T-helper 9 cell (primary cell): ENCODE measurements at places on chromosomes 3 and 15.

DNA sequence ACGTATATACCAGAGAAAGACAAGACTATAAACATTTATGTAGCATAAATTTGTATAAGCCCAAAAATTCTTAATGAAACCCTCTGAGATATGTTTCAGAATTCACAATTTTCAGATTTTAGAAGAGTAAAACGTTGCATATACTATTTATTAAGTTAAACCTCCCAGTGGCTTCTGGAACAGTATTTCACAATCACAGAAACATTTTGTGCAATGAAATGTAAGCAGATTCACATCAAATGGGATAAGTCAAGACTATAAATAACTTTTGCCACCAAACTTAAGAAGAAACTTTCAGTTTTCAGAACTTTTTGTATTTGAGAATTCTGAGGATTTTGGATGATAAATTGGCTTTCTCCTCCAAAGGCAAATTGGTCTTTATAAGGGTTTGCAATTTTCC is 9.2 kb downstream of the SLTM start:
- DNase-seq: no peak

GRCh38 chr15:62231856-62232255 is 66.8 kb upstream of the C2CD4B start:
- no peak for DNase-seq

DNA sequence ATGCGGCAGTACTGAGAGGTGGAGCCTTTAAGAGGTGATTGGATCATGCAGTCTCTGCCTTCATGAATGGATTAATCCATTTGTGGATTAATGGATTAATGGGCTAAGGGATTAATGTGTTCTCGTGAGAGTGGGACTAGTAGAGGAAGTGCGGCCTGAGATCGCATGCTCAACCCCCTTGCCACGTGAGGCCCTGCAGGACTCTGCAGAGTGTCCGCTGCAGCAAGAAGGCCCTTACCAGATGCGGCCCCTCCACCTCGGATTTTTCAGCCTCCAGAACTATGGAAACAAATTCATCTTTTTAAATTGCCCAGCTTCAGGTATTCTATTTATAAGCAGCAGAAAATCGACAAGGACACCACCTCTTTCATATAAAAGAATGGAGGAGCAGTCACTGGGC is 148.8 kb downstream of the TPRA1 start:
- DNase-seq: no peak

DNA sequence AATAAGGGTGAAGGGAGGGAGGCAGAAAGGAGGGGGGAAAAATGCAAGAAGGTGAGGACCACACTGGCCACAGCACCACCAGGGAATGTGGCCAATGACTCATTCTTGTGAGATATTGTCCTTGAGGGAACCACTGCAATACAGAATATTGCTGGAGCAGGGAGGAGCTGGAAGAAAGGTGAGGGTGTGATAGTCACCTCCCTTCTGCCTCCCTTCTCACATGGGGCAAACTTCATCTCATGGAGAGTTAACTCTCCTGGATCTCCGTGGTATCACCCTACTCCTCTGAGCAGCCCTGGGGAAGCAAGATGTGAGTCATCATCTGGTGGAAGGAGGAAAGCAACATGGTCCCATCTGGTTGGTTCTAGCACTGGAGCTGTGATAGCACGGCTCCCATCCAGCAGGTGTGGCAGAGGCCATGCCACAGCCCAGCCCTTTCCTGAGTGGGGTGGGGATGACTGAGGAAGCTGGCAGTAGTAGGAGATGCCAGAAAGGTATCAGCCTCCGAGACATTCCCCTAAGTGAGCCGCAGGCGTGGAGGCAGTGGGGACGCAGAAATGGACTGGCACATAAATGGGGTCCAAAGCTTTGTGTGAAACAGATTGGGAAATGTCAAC is 115.9 kb upstream of the LPP start:
- no peak for DNase-seq

DNA sequence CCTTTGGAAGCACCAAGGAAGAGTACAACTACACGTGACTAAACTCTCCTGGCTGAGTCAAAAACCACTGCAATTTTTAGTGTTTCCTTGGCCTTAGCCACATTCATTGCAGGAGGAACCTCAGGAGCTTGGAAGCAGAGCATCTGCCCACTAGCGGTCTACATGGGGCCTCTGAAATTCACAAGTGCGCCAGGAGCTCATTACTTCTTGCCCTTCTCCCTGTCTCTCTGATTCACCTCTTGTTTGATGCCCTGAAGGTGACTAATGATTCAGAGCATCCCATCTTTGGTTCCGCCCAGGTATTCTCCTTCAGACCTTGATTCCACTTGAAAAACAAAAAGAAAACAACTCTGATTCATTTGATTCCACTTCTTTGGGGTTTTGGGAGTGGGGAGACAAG is 201.1 kb upstream of the LPP start:
- no peak for DNase-seq

- DNase-seq: no peak
These were observed 109.0 kb upstream of the IL12A start for GRCh38 chr3:159879598-159879997.

DNA sequence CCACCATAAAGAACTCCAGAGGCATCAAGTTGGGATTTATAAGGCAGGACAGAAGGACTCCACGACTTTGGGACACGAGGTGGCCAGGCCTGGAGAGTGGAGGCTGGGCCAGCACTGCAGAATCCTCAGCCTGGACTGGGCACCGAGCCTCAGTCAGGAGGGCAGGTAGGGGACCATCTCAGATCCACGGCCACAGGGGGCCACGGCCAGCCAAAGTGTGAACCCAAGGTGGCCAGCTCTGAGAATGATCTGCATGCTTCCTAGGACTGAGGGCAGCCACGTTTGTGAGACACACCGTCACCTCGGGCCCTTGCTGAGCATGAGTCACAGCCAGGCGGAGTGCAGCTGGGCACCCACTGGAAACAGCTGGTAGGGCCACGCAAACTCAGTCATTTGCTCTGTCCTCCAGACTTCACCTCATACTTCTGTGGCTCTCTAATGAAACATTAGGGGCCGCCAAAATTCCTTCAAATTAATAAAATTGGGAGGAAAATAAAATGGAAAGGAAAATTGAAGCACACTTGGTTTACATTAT is 65.8 kb downstream of the CTNNB1 start:
- DNase-seq: no peak

DNA sequence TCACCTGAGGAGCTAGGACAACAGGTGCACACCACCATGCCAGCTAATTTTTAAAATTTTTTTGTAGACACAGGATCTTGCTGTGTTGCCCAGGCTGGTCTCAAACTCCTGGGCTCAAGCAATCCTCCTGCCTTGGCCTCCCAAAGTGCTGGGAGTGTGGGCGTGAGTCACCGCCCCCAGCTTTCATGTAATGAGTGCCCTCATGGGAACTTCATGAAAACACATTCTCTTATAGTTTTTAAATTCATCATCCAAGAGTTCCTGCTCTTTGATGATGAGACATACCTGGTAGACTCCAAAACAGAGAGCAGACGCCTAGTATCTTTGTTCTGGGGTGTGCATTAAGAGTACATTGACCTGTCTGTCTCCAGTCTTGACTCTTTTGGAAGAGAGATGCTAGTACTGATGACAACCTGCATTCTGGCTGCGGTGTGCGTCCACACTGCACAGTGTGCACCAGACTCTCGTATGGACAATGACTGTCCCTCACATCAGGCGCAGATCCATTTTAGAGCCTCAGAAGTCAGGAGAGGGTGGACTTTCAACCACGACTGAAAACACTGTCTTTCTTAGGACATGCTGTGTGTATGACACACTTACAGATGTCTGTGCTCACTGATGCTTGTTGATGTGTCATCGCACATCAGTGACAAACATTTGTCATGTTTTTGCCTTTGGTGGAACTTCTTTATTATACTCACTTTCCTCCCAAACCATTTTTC is 2.0 kb downstream of the NRROS start:
- DNase-seq: no peak

DNA sequence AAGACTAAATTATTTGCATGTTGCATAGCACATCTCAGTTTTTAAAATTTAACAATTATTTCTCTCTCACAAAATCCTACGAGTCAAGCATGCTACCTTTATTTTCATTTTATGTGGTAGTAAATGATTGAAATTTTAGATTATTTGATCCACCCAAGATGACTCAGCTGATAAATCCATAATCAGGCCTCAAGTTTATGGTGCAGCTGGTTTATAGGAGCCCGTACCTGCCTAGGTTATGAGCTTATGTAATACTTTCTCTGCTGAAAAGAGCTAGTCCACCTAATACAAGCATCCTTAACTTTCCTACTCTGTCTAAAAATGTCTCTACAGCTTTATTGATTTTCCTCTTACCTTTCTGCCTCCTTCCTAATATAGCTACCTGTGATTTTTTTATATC is 41.2 kb downstream of the SLC2A2 start:
- no peak for DNase-seq

GRCh38 chr3:141875893-141876380 is 506 bp upstream of the ATP1B3 start:
- peak; percentile 71 for DNase-seq
